ENCODE measurements at places on chromosomes 6 and 20.
A peak's percentile ranks its signal among the peaks of the same experiment; 100 is the strongest.

GRCh38 chr20:56765172-56766073, 136.3 kb downstream of the TFAP2C start:
- no peak for DNase-seq

DNA sequence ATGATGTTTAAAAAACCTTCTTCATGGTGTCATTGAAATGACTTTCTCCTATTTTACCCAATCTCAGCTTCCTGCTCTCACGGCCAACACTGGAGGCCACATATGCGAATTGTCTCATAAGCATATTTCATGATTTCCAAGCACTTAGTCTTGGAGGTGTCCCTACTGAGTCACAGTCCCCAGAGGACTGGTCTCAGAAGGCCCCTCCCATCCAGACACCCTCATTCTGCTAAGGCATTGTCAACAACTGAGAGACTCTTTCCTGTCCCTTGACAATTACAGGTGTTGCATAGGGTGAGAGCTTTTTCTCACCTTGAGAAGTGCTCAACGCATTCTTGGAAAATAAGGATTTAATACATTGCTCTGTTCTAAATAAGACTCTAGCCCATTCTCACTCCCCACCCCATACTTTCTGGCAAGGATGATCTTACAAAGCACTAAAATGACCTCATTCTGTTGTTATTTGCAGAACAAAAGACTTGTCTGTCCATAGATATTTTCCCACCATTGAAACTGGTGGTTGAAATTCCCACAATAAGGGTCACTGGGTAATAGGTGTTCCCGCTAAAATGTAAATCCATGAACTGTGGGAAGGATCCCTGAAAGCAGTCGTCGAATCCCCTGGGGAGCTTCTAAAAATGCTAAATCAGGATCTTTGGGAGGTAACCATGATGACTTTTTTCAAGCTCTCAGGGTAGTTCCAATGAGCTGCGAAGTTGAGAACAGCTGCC, 32.3 kb upstream of the SLC22A23 start:
- no peak for DNase-seq

- no peak for DNase-seq
These were observed 552.7 kb downstream of the C6orf118 start for GRCh38 chr6:164756723-164757122.

- no peak for DNase-seq
These were observed 139.9 kb downstream of the TBXT start for GRCh38 chr6:166027761-166028160.

DNA sequence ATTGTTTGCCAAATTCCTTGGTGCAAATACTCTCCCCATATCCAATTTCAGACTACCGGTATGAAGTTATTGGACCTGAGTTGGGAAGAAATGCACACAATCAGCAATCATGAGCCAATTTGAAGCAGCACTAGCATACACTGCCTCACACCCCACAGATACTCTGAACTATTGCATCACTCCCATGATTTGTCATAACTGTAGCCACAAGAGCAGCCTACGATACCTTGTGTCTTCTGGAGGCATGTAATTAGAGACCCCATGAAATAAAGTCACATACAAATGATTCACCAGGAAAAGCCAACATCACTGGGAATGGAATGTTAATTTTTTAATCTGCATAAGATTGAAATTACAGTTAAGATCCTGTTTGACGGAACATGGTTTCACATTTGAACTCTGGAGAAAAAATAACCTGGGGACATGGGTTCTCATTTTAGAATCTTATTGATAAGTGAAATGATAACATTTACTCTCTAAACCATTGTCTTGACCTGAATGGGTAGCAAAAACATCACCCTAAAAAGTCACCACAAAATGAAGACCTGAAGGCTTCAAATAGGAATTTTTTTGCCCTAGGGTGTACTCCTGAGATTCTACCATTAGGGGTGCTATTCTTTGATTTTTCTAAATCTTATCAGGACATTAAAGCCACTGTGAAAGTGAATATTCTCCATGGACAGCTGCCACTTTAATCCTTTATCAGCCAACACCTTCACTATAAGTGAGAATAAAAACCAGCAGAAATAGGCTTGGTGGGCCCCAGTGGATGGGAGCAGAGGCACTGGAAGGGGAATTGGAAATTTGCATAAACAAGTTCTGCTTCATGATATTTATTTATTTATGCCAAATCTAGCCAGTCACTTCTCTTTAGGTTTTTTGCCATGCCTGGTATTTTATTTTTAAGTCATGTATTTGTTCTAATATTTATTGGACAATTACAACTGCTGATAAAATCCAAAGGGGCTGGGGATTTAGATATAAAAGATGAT, 34.5 kb upstream of the HBS1L start:
- DNase-seq: peak; percentile 83

- no peak for DNase-seq
These were observed 524.1 kb upstream of the NRSN1 start for GRCh38 chr6:23601811-23602345.

DNA sequence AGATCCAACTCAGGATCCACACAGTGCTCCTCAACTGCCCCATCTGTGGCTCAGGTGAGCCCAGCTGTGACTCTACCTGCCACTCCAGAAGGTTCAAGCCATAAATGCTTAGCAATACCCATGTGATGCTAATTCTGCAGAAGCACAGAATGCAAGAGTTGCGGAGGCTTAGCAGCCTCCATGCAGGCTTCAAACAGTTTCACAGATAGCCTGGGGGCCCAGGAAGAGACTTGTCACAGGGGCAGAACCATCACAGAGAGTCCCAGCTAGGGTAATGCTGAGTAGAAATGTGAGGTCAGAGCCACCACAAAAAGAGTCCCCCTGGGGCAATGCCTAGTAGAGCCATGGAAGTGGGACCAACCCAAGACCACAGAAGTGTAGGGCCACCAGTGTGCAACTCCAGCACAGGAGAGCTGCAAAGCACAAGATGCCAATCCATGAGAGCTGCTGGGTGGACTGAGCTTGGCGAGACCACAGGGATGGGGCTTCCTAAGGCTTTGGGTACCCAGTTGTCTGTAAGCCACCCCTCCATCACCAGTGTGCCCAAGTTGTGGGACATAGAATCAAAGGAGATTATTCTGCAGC, 283.9 kb downstream of the UBE3D start:
- no peak for DNase-seq

DNA sequence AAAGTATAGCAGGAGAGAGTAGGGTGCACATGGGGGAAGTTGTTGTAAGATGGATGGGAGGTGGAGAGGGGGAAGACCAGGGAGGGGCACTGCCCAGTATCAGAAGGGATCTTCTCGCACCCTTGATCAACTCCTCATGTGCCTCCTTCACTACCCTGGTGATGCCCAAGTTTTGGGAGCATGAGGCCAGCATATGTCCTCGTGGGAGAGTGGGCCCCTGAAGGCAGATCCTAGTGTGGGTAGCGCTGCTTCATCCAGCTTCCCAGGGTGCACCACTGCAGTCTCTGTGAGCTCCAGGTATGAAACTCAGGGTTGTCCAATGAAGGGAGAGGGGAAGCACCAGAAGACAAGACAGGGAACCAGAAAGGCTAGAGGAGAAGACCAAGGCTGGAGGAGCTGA, 82.2 kb upstream of the FOXP4 start:
- no peak for DNase-seq

GRCh38 chr6:14987490-14987889, 258.4 kb upstream of the JARID2 start:
- no peak for DNase-seq

DNA sequence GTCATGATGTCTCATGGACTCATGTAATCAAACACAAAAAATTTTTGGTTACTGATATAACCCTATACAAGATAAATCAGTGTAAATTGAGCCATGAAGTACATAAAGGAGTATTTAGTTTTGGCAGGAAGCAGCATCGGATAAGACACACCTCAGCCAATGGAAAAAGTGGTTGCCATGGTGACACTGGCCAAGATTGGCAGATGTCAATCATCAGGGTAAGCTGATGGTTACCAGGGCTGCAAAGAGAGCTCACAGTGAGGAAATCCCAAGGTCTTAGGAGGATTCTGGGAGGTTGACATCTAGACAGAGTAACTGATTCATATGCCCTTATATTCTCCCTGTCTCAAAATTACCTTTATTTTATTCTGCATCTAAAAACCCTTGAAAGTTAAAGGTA, 203.8 kb upstream of the PCSK2 start:
- no peak for DNase-seq

DNA sequence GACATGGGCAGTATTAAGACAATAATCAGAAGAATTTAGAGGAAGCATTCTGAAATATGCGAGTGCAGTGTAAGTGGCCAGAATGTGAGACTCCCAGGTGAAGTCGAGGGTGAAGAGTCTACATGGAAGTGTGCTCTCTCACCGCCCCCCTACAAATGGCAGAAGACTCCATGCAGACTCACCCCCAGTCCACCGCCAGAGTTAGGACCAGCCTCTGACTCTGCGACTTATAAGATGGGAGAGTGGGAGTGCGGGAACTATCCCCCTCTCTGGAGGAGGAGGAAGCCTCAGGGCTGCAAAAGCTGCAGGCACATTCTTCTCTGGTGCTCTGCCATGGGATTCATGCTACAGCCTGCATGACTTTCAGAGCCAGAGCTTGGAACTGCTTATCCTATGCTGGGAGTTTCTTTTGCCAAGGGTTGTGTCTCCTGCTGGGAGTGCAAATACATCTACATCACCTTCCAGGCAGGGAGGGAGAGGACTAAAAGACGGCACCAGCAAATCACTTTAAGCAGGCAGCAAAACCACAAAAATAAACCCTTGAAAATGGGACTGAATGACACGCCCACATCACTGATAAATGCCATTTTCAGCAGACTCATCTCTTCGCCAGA, 206.7 kb upstream of the SULF2 start:
- DNase-seq: no peak

GRCh38 chr6:164579035-164579434, 730.4 kb downstream of the C6orf118 start:
- no peak for DNase-seq

DNA sequence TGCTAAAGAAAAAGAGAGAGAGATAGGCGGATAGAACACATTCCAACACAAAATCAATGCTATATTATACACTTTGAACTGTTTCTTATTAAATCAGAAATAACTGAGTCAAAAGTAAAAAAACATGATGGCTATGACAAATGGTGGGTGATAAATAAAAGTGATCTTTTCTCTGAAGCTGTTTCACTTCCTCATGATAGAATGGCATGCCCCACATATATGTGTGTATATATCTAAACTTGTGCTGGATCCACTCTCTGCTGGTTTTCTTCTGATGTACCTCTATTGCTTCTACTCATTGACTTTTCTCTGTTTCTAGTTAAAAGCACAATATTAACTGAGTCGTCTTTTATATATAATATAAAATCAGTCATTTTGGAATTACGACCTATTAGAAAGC, 429.9 kb downstream of the PKHD1 start:
- no peak for DNase-seq

DNA sequence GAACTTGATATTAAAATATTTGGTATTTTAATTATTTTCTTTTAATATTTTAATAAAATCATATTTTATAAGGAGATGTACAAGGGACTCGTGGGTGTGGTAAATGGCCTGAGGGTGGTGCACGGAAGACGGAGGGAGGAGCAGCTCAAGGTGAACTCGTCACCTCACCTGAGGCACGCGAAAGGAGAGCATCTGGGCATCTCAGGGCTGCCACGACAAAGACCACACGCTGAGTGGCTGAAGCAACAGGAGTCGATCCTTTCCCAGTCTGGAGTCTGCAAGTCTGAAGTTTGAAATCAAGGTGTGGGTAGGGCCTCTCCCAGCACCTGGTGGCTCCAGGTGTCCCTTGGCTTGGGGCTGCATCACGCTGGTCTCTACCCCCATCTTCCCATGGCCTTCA, 39.7 kb downstream of the APCDD1L start:
- DNase-seq: no peak

GRCh38 chr20:40431611-40432010, 257.4 kb downstream of the MAFB start:
- DNase-seq: no peak

- no peak for DNase-seq
These were observed 174.4 kb upstream of the KCNK16 start for GRCh38 chr6:39496915-39497314.

DNA sequence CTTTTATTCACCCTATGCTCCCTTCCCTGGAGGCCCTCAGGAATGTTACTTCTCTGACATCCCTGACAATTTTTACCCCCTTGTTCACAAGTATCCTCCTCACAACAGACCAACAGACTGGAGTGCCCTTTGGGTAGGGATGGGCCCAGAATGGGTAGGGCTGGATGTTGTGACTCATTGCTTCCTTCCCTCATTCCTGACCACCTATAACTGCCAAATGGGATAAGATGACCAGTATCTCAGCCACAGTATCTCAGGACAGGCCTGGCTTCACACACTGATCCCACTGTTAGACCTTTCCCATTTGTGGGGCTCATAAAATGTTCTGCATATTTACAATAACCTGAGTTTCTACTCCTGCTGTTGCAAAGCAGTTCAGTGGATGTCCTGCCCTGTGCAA, 223.0 kb upstream of the LRFN2 start:
- no peak for DNase-seq

DNA sequence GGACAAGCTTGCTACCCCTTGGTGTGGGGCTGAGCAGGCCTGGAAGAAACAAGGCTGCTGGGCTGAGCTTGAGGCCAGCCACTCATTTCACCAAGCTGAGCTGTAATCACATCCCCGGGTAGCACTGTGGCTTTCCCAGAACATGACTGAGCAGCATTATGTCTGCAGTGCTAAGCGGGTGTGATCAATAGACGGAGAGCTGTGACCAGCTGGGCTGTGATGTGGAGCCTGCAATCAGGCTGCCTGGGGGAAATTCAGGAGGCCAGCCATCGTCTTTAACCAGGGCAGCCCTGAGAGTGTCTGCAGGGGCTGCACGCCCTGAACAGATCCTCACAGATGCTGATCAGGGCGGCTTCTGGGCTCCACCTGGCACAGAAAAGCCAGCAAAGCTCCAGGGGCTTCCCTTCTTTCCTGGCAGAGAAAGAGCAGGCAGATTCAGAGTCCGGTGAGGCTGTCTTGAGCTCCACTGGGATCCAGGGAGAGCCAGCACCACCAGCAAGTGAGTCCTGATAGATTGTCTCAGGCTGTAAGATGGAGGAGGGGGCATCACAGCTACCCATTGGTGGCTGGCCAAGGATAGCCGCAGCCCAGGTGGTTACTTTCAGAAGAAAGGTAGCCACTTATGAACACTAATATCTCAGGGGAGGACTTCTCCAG, 165.9 kb downstream of the NRN1 start:
- DNase-seq: no peak

DNA sequence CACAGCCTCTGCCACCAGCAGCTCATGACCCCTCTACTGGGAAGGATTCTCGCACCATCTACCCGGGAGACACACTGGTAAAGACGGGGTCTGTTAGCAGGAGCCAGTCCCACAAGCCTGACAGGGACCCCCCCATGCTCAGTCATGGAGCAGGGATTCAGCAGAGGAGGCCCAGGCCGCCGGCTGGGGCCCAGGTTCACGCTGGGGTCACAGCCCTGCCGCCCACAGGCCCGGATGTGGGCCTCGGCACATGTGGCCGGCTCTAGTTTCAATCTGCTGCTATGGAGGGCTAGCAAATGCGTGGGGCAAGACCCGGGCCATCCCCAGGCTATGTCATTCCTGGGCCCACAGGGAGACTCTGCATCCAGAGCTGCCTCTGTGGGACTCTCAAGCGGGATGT, 25.1 kb downstream of the PXDC1 start:
- no peak for DNase-seq

DNA sequence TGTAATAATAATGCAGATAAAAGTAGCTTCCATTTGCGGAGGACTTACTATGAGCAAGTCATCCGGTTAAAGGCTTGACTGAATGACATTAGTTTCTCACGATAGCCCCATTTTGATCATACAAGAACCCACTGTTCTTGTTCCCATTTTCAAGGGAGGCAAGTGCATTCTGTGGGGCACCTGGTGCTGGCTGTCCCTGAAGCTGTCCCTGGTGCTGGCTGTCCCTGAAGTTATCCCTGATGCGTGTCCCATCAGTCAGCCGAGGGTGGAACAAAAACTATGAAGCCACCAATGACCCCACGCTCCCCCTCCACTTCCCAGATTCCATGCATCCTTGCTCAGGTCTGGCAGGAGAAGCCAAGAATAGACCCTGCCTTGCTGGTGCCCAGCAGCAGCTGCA, 95.3 kb downstream of the EDN3 start:
- DNase-seq: no peak
